Activated CD4-positive, alpha-beta T cell treated with anti-CD3 and anti-CD28 coated beads for 48 hours (primary cell): ENCODE measurements at places on chromosomes 13 and 19.

DNA sequence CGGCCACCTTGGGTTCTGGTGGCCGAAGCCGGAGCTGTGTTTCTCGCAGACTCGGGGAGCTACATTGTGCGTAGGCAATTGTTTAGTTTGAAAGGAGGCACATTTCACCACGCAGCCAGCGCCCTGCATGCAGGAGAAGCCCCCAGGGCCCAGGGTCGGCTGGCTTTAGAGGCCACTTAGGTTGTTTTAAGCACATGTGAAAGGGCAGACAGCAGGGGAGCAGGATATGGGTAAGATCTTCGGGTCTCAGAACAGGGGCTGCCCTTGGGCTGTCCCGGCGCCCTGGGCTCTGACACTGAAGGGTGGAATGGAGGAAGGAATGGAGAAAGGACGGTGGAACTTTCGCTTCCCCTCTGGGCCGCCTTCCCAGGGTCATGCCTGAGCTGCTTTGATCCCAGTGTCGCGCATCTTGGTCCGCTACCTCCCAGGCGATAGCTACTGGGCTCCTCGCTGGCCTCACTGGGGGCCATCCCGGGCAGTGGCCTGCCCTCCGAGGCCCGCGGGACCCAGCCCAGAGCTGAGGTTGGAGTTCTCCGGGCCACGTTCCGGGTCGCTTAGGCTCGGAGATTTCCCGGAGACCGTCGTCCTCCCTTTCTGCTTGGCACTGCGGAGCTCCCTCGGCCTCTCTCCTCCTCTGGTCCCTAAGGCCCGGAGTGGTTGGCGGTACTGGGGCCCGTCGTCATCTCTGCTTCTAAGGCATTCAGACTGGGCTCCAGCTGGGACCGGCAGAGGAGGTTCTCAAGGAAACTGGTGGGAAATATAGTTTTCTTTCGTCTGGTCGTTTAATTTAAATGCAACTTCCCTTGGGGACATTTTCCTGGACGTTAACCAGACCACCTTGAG is 4.3 kb upstream of the POU4F1 start:
- DNase-seq, result no peak

- DNase-seq, result no peak
These were observed 52.0 kb upstream of the C13orf46 start for GRCh38 chr13:114025714-114026431.

DNA sequence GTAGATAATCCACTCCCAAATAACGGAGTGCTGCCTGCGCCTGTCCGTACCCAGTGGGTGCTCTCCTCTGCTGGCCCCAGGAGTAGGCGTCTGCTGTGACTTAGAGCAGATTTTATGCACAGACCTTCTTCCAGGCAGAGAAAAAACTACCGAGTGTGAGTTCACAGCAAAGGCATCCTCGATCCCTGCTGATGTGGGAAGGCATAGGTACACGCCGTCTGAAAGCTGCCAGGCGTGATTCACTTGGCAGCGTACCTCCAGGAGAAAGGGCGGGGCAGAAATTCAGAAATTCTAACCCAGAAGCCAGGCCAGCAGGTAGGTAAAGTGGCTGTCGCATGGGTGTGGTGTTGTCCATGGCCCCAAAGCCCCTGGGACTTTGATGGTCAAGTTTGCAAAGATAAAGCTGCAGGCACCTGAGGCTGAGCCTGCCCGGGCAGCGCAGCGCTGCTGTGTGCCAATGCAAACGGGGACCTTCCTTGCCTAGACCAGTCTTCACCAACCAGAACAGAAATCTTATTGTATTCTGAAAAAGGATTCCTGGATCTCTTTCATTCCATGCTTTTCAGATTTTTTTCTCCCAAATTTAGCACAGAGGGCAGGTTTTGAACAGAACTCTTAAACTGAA is 36.3 kb downstream of the COL4A2 start:
- no peak for DNase-seq

DNA sequence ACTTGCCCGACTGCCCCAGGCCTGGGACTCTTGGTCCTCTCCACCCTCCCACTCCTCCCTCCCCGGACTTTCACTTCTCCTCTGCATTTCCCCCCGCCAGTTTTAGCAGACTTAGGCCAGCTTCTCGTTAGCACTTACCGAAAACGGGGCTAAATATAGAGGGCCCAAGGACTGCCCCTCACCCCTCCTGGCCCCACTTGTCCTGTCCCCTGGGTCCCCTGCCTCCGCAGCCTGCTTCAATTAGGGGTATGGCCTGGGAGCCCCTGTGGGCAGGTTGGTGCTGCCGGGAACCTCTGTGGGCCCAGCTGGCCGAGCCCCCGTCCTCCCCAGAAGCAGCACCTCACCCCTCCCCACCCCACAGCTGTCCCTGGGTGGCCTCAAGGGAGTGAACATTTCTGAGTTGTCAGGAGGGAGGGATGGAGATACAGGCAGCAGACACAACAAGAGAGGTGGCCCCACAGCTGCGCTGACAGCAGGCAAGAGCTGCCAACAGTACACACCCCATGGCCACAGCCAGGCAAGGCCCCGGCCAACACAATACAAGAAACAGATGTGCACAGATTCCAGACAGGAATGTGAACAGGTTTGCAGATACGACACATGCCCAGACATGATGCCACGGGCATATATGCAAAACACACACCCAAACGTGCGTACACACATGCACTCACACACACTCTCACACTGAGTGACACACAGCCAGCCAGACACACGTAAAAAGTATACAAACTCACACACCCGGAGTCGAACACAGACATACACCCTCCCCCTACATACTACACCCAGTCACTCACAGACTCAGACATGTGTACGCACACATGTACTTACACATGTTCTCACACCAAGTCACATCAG is 2.6 kb downstream of the POU2F2 start:
- DNase-seq, result no peak

DNA sequence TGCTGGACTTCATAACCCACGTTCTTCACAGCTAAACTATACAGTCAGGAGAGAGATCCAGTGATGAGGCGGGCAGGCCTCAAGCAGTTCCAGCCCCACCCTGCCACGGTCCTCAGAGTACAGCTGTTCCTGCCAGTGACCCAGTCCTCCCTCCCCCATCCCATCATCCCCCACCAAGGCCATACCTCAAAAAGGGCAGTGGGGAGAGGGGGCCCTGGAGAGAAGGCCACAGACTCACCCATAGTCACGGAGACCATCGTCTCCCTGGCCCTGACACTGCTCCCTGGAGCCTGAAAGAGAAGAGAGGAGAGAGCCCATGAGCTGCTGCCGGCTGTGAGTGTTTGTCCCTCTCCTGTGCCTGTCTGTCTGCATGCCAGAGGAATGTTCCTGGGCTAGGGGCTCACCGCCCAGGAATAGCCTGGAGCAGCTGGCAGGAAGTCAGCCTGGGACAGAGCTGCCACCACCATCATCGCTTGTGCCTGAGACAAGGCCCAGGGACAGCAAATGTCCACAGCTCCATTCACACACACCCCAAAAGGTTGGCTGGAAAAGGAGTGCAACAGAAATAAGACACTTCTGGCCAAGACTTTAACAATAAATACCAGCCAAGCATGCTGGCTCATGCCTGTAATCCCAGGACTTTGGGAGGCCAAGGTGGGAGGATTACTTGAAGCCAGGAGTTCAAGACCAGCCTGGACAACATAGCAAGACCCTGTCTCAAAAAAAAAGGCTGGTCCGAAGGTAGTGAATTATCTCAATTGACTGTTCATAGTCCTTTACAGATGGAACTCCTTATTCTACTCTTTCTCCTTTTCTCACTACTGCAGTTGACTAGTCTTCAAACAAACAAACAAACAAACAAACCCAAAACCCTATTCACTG is 6.4 kb downstream of the C19orf47 start:
- DNase-seq, result no peak

- DNase-seq, result no peak
These were observed 3.8 kb downstream of the GADD45GIP1 start for GRCh38 chr19:12953138-12953798.
